ENCODE measurements at places on chromosomes 4 and X. TPM values are rescaled to one million over a fixed set of nuclear protein-coding genes. Genes with fewer than 3 reads are reported as not detected.

GRCh38 chrX:19798423-19798822 is 89.0 kb downstream of the SH3KBP1 start:
- DNase-seq: no peak

DNA sequence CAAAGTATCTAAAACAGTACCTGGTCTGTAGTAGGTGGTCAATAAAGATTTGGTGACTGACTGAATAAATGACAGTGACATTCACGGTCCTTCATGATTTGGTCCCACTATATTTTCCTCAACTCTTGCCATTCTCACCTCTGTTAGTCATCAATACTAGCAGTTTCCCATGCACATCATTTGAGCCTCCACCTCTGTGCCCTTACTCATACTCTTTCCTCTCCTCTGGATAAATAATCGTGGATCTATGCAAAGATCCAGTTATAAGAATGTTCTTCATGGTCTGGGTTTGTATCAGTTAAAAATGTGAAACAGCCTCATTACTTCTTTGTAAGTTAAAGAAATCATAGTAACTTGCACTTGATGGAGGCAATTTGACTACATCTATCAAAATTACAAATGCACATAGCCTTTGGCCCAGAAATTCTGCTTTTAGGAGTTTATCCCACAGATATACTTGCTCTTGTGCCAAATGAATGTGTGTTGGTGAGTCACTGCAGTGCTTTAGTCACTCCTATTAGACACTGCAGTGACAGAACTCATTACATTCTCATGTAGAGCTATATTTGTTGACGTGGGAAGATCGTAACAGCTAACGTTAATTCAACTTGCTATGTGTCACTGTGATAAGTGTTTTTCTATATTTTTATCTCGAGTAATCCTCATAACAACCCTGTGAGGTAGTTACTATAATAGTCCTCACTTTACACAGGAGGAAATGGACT is 121.9 kb upstream of the SMIM10 start:
- DNase-seq: no peak

DNA sequence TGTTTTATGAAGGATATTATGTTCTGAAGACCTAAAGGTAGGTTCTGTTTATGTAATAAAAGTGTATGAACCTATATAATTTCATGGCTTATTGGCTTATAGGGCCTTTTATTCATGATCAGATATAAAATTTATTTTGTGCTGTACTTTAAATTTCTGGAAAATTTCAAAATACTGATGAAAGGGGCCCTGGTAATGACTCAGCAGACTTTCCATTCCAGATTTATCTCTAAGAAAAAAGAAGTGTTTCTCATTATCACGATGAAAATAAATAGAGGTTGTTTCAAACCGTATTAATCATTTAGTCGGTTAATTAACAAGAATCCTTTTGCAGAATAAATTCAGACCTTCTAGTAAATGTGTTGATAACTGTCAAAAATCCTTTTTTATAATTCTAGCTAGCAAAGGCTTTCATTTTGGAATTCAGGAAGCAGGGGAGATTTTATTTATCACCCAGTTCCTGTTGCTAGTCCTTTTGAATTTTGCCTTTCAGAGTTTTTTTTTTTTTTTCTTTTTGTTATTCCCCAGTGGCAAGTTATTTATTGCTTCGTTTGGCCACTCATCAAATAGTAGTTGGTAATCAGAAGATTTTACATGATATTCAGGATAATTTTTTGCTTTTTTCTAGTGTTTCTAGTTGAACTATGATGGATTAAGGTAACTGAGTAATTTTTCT is 5.4 kb upstream of the TAPT1 start:
- no peak for DNase-seq

DNA sequence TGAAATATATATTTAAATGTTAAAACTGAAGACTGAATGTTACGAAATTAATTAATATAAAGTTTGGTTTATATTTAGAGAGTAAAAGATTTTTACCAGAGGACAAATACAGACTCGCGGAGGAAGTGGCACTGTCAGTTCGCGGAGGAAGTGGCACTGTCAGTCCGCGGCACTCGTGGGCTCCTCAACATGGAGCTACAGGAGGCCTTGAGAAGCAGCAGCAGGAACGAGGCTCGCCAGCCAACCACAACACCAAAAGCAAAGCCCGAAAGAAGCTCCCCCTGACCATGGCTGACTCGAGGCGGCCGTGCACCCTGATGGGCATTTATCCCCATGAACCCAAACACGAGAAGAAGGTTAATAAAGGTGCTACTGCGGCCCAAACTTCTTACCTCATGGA is 125.3 kb upstream of the PABPC4L start:
- no peak for DNase-seq

DNA sequence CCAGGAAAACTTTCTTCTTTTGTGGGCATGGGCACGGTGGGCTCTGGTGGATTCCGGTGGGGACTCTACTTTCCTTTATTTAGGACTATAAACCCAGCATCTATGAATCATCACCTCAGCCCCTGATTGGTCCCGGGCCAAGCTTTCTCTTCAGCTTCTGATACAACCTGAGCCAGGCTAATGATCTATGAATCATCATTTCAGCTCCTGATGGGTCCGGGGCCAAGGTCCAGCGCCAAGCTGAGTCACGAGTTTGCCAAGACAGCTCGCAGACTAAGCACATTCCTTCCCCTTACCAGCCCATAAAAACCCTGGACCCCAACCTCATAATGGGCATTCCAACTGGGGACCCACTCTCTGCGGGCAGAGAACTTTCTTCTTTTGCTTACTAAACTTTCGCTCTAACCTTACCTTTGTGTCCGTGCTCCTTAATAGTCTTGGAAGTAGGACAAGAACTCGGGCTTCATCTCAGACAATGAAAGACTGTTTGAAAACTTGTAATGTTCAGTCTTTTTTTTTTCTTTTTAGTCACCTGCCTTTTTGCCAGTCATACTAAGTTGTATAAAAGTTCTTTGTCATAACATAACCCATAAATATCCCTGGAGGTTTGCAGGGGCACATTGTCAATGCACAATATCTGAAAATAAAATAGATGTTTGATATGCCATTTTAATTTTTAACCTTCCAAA is 904.9 kb upstream of the EPHA5 start:
- DNase-seq: no peak

DNA sequence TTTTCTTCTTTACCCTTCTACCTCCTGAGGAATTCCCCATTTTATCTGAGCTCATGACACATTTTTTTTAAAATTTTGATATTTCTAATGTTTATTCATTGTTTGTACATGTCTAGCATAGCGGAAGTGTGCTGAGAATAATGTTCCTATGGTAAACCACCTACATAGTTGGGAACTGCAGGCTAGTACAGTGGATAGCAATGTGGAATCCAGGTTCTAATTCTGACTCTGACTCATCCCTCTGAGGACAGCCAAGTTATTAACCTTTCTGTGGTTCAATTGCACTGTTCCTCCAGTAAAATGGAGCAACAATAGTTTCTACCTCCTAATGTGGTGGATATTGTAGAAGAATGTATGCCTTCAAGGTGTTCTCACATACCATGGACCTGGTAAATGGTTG is 20.6 kb upstream of the APELA start:
- no peak for DNase-seq

The USP27X gene
- 3.2 TPM for total RNA-seq

The MCTS1 gene
- total RNA-seq: 19.0 TPM

The TIMP1 gene
- total RNA-seq: 120 TPM

All from T-cell (primary cell).